ENCODE measurements at places on chromosomes 6 and 20.

DNA sequence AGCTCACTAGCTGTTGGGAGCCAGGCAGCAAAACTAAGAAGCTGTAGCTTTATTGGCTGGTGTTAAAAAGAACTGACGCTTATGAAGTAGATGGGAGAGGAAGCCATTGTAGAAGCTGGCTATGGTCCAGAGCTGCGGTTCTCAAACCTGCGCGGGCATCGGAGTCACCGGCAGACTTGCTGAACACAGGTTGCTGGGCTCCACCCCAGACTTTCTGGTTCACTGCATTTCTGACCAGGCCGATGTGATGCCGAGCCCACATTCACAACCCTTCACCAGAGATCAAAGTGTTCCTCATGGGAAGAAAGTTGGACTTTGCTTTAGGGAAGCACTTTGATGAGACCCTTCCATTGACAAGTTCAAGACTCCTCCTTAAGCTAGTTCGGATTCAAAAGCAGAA is 231.6 kb downstream of the QKI start:
- DNase-seq = no peak

GRCh38 chr6:61134028-61134427 is 1152.0 kb downstream of the KHDRBS2 start:
- no peak for DNase-seq

- peak; percentile 26 for DNase-seq
Measured at GRCh38 chr20:46151936-46152335, 33.8 kb downstream of the CD40 start.

- DNase-seq = peak; percentile 90
Measured at GRCh38 chr6:32190054-32190851, at the start of gene PBX2. Gene PBX2, minus strand, starts transcription at chr6:32190202. Its CDS starts 287 bp downstream, at chr6:32189915.

GRCh38 chr20:53579581-53580375 is 13.9 kb downstream of the ZNF217 start:
- no peak for DNase-seq

GRCh38 chr20:5877128-5877527 is 73.2 kb downstream of the TRMT6 start:
- DNase-seq = no peak

- DNase-seq = peak; percentile 65
Measured at GRCh38 chr6:45423111-45423823, 45.5 kb upstream of the SUPT3H start.

- no peak for DNase-seq
Measured at GRCh38 chr6:12582421-12583110, 134.0 kb upstream of the PHACTR1 start.

DNA sequence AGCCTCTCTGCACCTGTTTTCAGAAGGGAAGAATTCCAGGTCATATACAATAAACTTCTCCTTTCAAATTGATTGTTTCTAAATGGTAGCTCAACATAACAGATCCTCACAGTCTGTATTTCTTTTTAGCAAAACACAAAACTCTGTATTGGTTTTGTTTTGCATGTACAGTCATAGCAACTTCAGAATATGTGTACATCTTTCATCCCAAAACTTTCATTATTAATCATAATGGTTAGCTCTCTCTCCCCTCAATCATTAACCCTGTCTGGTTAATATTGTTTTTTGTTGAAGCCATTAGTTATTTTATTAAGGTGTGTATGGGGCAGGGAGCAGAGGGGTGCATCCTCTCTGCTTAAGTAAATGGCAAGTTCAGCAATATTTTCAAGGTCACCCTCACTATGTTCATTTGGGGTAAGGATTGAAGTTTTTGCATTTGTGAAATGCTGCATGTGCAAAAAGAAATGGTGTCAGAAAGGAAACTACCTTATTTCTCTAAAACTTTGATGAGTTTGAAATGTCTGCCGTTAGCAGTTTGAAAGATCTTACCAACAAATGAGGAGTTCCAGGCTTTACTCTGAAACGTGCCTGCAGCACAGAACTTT is 136.8 kb upstream of the BTBD3 start:
- no peak for DNase-seq

DNA sequence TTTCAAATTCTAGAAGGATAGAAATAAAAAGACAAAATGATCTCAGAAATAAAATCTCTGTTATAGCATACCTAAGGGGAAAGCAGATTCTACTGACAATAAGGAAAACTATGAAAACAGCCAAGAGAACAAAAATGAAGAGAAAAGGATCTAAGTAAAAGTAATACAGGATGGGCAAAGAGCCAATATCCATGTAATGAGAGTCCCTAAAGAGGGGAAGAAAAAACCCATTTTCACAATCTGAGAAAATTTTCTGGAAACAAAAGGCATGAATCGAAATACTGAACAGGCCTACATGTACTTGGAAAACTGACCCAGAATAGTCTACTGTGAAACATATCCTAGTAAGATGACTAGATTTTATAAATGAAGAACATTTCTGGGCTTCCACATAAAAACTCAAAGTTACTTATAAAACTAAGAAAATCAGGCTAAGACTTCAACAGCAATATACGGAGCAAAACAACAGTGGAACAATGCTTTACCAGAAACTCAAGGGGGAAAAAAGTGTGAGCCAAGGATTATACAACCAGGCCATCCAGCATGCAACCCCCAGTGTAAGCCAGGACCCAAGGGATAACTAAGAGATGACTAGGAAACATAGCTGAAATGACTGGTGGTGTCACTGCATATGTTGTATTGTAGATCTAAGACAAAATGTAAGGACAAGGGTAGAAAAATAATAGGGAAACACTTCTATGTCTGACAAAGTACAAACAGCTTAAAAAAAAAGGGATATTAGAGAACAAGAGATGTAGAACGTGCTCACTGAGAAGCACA is 10.2 kb downstream of the NAPB start:
- no peak for DNase-seq

- no peak for DNase-seq
Measured at GRCh38 chr6:22067671-22068070, 229.2 kb downstream of the PRL start.

- no peak for DNase-seq
Measured at GRCh38 chr6:110629153-110629552, 152.7 kb upstream of the SLC22A16 start.

- peak; percentile 68 for DNase-seq
Measured at GRCh38 chr6:45663251-45664221, 285.8 kb upstream of the SUPT3H start.

- no peak for DNase-seq
Measured at GRCh38 chr6:109000289-109000688, 94.4 kb downstream of the SESN1 start.

- DNase-seq = no peak
Measured at GRCh38 chr6:53344969-53345368, 3.8 kb downstream of the ELOVL5 start.

- DNase-seq = no peak
Measured at GRCh38 chr6:89525786-89526562, 93.0 kb downstream of the ANKRD6 start.

DNA sequence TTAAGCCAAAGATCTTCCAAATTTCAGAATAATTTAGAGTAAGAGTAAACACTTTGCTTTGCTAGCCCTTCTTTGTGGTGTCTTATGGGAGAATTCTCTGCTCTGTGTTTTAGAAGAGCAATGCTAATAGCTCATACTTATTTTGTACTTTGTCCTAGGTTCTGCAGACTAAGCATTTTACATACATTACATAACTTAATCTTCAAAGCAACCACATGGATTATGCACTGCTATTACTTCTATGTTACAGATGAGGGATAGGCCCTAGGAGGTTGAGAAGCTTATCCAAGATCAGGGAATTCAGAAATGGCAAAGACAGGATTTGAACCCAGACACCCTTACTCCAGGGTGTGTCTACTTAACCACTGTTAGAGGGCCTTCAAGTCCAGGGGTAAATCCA is 9.8 kb upstream of the CCDC170 start:
- DNase-seq = no peak

DNA sequence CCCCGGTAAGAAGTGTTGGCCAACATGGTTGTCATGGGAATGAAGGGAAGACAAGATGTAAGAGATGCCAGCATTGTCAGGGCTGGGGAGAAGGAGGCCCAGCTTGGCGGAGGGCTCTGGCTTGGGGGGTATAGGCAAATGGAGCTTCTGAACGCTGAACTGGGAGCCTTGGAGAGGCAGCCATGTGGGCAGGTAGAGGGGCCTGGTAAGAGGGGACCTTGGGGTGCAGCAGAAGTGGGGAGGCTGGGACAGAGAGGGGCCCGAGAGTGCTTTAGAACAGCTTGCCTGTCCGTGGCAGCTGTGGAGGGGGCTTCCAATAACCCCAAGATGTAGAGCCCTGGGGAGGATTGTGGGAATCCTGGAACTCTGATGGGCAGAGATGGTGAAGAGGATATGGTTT is 3.0 kb downstream of the SLC22A1 start:
- DNase-seq = no peak

- DNase-seq = peak; percentile 30
Measured at GRCh38 chr6:106974336-106974998, at the start of gene CD24. Gene CD24, minus strand, starts transcription at chr6:106974729. Its CDS starts 83 bp downstream, at chr6:106974646.

GRCh38 chr20:43839793-43840199 is 74.9 kb upstream of the TOX2 start:
- no peak for DNase-seq

DNA sequence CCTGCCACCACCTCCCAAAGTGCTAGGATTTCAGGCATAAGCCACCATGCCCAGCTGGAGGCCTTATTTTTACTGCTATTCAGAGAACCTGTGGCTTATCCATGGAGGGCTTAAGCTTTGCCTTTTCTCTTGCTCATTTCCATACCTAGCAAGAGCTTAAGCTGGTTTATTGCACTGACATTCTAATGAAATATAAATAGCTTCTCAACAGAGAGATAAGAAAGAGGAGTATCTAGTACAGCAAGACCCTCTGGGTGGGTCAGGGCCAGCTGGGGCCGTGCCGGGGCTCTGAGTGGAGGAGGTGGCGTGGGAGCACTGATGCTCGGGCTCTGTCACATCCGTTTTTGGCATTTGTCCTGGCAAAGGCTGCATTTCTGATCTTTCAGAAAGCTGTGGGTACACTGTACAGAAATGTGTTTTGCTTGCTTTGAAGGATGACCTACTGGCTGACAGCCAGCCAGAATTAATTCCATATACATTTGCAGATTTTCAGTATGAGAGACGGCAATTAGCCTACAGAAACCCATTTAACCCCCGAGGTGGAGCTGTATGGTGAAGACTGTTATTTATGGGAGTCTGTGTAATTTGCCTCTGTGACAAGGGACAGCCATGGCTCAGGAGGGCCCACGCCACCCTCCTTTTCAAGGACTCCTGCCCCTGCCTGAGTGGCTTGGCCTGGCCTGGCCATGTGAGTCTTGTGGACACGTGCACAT is 181.6 kb upstream of the AKAP12 start:
- DNase-seq = no peak

GRCh38 chr6:148285205-148285604 is 57.4 kb upstream of the SASH1 start:
- DNase-seq = no peak

DNA sequence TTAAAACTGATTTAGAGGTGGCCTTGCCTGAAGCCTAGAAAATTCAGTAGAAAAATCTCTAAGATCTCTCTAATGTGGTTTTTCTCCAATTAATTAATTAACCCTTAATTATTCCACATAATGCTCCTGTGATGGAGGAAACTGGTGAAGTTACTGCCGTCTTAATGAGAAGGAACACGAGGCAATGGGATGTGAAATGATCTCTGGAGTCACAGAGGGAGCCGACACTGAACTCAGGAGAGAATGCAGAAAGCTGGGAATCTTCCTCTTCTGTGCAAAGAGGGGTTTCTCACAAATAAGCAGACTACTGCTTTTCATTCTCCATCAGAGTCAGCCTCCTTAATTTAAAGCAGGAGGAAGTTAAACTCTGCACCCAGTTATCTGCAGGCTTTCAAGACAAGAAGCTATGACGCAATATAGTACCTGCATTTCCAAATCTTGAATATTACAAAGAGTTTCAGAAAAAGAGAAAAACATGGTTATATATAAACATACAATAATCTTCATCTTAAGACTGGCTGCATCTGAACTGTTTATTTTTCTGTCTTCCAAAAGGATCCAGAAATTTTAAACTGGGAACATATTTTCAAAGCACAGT is 18.1 kb upstream of the SNRPB2 start:
- DNase-seq = no peak
